GM13976 (cell line): ENCODE measurements at places on chromosomes 4 and X.

- DNase-seq: no peak
Measured at GRCh38 chrX:154352012-154352401, 22.4 kb downstream of the FLNA start.

DNA sequence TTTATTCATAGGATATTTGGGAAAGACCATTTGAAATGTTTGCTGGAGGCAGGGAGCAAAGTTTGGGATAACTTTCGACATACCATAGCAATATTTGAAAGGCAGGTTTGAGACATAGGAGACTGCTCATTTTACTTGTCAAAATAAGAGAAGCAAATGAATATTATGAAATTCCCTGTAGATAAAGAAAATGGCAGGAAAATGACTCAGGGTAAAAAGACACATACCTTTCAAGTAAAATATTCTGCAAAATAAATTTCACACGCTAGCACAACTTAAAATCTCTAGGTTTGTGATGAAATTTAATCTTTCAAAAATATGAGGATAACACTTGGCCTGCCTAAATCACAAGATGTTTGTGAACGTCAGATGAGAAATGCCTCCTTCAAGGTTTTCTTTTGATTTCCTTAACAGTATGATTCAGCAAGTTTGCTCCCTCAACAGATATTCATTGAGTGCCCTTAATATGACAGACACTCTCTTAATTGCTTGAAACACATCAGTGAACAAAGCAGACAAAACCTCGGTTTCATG, 6.6 kb downstream of the TMEM156 start:
- no peak for DNase-seq

GRCh38 chrX:20487227-20487626, 220.5 kb upstream of the RPS6KA3 start:
- DNase-seq: no peak

DNA sequence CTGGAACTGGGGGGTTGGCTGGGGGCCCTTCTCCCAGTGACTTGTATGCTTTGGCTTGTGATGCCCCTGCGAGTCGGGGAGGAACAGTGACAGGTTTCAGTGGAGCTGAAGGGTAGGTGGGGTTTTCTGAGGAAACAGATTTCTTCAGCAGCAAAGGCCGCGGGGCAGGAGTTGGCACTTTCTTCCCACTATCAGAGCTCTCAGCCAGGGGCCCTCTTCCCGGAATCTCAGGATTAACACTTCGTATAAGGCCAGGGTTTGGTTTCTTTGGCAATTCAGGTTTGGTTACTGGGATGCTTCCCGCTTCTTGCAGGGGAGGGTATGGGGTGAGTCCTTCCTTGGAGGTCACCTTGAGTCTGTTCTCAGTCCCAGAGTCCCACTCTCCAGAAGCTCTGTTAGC, 75.4 kb downstream of the RPS3A start:
- DNase-seq: no peak

DNA sequence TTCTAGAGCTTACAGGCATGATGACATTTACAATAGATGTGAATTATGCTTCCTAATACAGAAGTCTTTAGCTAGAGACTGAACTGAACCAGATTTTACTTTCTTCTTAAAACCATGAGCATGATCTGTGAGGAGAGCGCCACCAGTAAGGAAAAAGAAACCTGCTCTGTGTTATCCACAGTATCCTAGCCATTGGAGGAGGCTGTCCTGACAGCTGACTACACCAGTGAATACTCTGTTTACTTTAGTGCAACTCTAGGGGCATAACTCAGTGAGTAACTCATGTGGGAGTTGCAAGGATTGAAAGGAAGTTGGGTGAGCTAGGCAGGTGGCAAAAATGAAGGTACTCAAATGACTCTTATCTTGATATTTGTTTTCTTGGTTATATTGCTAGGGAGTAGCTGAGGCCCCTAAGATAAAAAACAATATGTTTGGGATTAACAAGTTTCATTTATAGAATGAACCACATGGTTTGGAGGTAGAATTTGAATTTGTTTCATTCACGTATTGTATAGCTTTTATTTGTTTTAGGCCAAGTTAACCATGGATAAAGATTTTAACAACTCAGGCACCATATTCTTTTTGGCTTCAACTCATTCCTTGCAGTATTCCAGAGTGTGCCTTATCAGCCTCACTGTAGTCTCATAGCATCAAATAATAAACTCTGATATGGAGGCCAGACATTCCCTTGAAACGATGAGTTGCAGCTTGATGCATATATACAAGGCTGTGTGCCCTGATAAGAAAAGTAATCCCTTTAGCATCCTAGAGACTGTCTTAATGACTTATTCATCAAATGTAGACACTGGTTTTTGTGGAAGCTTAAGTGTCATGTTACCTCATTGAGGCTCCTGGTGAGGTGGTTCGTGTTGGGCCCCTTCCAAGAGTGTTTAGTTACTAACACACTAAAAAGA, 2.5 kb downstream of the BMP3 start:
- no peak for DNase-seq

DNA sequence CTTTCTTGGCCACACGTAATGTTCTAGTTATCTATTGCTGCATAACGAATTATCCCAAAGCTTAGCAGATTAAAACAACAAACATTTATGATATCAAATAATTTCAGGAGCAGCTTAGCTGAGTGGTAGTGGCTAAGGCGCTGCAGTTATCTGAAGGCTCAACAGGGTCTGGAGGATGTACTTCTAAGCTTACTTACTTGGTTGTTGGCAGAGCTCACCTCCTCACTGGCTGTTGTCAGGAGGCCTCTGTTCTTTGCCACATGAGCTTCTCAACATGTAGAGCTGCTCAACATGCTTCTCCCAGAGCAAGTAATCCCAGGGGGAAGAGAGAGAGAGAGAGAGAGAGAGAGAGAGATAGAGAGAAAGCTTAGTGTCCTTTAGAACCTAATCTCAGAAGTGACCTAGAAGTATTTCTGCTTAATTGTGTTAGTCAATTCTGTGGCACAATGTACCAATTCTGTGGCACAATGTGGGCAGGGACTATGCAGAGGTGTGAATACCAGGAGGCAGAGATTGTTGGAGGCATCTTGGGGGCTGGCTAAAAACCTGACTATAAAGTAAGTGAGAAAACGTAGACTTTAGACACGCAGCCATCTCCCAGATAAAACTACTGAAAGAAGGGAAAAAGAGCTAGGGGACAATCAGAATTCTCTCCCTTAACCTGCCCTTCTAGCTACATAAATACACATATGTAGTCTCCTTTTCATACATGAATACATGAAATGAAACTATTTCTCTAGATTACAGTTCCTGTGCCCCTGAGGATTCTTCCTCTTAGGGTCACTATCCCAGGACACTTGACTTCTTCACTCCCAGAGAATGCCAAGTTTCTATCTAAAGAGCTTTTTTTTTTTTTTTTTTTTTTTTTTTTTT, 40.2 kb downstream of the HOPX start:
- DNase-seq: no peak

DNA sequence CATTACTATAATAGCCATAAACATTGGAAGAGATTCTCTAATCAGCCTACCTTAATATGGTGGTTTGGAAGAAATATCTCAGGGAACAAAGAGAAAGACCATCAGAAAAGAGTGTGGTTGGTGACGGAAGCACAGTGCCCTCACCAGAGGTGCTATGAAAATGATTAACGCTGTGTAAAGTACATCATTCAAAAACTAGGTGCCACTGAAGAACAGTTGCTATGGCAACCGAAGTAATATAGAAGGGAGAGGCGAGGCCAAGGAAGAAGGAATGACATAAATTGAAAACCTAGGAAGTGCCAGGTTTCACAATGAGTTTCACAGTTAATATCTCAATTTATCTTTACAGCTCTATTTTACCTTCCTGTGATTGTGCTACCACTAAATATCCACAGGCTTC, 57.0 kb upstream of the ARSJ start:
- DNase-seq: no peak

- no peak for DNase-seq
Measured at GRCh38 chr4:105934386-105934785, 39.1 kb downstream of the NPNT start.
